ENCODE measurements at places on chromosomes 5 and 9.

DNA sequence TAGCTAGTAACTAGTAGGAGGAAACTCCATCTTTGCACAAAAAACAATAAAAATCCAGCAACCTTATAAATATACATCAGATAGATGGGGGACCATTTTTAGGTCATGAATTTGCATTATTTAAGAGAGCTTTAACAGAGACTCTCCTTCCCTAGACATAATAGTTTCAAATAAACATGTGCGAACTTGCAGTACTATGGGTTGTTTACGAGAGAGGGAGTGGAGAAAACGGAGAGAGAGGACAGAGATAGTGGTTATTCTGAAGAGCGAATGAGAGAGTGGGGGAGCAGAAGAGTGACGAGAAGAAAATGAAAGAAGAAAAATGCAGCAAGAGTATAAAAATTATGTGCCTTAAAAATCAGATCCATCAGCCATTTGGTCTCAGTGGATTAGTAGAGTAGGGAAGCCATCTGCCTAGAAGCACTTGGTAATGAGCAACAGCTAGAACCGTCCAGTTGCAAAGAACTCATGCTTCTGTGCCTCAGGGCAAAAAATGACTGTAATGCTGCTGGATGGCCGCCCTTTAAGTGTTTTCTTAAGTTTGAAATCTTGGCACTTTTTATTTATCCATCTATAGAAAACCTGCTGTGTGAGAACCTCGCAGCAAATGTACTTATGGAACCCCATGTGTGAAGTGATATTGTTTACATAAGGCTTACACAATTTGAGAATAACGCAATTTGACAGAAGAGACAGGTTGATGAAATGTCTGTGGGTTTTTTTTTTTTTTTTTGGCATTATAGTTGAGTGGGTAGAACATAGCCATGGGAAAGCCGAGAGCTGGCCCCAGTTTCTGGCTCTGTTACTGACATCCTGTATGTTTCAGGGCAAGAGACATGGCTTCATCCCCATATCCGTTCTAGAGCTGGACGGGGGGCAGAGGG lies 95.6 kb upstream of the ZNF608 start:
- DNase-seq: no peak

GRCh38 chr9:111610149-111610548 lies 10.7 kb upstream of the PTGR1 start:
- no peak for DNase-seq

GRCh38 chr9:135898634-135899407 lies 8.5 kb downstream of the CAMSAP1 start:
- no peak for DNase-seq

DNA sequence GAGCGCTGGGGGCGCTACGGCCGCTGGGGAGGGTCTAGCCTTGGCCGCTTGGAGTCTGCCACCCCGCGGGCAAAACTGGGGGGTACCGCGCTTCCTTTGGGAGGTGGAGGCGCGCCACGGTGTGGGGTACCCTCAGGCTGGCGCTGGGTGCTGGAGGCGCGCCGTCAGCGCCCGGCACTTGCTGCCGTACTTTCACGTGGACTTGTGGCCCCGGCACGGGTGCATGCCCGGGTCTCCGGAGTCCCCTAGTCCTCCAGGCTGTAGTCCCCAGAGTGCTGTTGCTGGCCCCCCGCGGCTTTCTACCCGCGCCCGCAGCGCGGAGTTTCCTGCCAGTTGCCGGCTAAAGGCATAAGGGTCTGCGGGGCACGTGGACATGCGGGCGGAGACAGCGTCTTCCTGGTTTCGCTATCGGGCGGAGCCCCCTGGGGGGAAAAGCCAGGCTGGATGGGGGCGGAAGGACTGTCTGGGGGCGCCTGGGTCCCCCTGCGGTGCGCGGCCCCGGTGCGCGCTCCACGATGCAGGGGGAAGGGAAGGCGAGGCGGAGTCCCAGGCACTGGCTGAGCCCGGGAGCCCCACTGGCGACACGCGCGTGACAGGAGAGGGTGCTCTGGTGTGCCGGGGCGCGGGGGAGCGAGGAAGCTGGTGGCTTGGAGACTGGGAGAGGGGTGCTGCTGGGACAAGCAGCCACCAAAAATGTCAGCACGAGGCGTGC lies 666 bp downstream of the PPARGC1B start:
- DNase-seq: no peak

- no peak for DNase-seq
Observed at GRCh38 chr9:119877306-119877705, 508.1 kb upstream of the BRINP1 start.

GRCh38 chr9:36150574-36151315 lies 14.2 kb downstream of the GLIPR2 start:
- no peak for DNase-seq

DNA sequence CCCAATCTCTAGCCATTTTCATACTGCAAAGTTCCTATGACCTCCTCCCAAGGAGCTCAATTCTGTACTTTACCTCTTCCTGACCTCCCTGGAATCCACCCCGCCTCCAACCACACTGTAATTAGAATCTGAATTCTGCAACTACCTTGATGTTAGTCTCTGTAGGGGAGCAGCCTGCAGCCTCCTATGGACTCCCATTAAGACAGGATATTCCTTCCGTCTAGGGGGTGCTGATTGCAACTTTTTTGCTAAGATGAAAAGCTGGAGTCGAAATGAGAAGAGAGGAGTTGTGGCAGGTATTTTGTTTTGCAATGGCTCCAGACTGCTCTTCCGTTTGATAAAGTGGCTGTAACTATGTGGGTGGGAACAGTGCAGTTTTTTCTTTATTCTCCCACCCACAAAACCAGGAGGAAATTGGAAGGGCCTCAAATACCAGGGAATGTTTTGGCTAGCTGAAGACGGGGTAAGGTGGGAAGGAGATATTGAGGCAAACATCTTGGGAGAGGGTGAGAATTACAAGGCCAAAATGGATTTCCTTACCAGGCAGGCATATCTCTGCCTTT lies 23.8 kb downstream of the ANXA2R start:
- DNase-seq: no peak

DNA sequence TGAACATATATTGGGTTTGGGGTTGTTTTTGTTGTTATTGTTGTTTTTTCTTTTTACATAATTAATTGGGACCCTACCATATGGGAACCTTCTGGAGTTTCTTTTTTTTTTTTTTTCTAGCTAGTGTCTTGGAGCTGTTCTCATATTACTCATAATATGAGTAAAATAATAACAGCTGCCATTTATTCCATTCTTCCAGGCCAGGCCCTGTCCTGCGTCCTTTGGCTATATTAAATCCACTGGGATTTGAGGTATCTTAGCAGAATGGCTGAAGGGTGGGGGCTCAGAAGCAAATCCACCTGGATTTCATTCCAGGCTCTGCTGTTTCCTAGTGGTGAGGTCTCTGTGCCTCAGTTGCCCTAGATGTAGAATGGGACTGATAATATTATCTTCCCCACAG lies 47.2 kb upstream of the RPL26L1 start:
- no peak for DNase-seq

DNA sequence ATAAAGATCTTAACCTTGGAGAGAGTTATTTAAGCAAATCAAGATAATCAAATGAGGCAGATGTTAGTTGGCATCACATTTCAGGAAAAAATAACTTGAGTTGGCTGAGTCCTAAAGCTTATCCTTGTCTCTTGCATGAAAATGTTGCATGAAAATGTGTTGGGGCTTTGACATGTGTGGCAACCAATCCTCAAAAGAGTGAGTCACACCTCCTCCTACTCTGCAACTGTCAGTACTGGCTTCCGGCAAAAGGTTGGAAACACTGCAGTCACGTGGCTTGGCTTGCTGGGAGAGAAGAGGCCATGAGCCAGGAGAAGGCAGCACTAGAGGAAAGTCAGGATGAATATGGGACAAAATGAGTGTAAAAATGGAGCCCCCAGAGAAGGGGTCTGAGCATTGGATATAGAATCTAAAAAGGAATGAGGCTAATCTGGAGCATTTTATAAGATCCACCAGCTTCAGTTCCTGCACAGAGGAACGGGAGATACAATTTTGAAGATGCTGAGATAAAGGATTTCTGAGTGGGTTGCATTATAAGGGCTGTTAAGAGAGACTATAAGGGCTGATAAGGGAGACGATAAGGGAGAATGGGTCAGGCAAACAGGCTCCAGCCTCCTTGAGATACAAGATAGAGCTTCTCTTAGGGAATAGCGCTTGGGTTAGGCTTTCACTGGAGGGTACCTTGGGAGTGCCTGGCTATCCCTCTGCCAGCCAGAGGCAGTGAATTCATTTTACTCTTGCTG lies 43.1 kb downstream of the SPATA31D1 start:
- DNase-seq: no peak

All from smooth muscle cell of the brain vasculature (primary cell).